ENCODE measurements at places on chromosomes 13 and 19.

GRCh38 chr13:77574096-77574495 is 38.6 kb downstream of the SCEL start:
- no peak for DNase-seq

- no peak for DNase-seq
Measured at GRCh38 chr19:42143341-42144234, 11.3 kb upstream of the POU2F2 start.

- DNase-seq = no peak
Measured at GRCh38 chr19:3433313-3433712, 47.0 kb downstream of the SMIM24 start.

GRCh38 chr13:35475212-35475959 is 1.1 kb downstream of the MAB21L1 start:
- no peak for DNase-seq

DNA sequence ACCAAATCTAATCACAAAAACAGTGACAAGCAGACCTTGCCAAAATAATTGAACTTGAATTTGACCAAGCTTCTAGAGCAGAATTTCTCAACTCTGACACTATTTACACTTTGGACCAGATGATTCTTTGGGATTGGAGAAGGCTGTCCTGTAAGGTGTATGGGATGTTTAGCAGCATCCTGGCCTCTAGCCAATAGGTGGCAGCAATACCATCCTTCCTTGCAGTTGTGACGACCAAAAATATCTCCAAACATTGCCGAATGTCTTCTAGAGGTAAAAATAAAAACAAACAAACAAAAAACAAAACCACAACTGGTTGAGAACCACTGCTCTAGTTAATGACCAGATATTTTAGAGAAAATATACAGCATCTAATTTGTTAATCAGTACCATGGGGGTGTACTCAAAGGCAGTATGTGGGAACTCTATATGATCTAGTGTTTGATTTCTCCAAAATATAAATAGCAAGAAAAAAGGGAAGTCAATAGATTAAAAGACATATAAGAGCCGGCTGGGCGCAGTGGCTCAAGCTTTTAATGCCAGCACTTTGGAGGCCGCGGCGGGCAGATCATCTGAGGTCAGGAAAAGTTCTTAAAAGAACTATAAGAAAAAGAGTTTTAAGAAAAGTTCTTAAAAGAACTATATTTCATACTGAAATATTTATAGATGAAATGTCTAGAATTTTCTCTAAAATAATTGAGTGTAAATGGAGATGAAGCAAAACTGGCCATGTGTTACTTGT is 60.9 kb upstream of the ZNF527 start:
- DNase-seq = peak; percentile 0

GRCh38 chr13:100658363-100658762 is 16.2 kb downstream of the TMTC4 start:
- no peak for DNase-seq

DNA sequence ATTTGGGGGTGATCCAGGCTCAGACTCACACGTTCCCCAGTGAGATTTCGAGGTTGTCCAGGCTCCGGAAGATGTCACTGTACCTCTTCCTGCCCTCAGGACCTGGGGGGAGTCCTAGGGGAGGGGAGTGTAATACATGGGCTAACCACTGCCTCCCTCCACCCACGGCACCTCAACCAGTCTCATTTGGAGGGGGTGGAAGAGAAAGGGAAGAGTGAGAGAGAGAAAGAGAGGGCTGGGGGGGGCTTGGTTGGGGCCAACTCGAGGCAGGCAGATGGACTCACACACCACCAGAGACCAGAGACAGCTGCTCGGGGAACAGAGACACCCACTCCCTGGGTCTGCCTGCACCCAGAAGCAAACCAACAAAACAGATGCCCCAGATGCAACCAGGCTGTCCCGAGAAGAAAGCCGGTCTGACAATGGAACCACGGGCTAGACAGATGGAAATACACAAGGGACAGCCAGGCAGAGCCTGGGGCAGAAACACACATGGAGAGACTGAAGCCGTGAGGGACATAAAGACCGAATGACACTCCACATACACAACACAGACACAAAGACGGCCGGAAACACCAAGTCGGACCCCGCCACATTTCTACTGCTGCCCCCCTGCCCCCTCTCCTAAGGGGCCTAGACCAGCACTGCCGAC is 825 bp downstream of the GMIP start:
- DNase-seq = peak; percentile 56

DNA sequence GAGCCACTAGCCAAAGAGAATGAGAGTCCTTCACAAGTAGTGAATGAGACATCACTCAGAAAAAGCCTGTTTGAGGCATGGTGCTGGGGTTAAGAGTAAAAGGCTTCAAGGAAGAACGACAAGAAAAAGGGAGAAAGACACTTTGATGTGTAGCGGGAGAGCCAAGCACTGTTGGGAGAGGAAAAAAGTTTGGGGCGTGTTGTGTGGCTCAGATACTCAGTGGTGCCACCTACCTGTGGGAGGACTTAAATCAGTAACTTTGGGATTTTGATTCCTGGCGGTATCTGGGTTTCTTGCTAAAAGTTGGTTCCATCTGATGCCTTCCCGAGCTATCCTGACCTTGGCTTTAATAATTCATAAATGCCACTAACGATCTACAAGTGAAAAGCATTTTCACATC is 12.3 kb downstream of the ELSPBP1 start:
- DNase-seq = no peak

GRCh38 chr13:23391752-23392151 is 41.8 kb downstream of the SACS start:
- no peak for DNase-seq

DNA sequence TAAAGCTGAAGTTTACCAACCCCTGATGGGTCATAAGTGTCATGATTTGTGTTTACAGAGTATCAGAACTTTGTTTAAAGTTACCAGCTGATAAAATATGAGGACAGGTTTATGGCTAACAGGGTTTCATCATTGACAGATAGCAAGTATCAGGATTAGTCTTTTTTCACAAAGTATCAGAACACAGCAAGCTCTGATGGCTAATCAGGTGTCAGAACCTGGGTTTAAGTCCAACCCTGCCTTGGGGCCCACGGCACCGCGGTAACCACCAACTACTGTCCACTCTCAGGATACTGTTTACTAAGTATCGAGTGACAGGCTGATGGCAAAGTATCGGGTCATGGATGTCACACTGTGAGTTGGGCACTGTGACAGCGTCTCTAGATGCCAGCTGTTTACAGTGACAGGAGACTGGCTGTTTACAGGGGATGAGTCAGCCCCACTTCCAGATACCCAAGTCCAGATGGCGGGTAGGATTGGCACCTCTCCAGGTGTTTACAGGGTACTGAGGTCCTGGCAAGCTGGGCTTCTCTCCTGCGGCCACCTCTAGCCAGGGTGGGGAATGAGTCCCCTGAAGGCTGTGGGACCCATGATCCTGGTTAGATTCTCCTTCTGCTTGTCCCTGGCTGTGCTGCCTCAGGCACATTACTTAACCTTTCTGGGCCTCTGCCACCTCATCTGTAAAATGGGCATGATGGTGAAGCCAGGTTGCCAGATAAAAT is 21.8 kb downstream of the ARRDC2 start:
- DNase-seq = no peak

GRCh38 chr19:11814700-11815035 is 595 bp downstream of the ZNF440 start:
- no peak for DNase-seq

- no peak for DNase-seq
Measured at GRCh38 chr13:107811233-107812013, 403.9 kb downstream of the LIG4 start.

DNA sequence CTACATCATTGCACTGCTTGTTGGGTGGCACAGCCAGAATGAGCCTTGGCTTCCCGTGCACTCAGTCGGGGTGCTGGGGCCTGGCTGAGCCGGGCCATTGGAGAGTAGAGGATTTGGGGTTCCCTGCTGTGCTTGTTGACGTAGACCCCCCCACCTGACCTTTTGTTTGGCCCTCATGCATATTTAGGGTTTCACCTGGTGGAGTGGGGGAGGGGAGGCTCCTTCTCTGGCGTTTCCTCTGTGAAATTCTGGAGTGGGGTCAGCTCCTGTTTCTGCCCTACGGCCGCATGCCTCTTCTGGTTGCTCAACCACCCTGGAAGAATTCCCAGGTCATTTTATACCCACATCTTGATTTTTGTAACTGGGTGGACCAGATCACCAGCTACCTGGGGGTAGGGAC is 82.8 kb downstream of the SIPA1L3 start:
- no peak for DNase-seq

- peak; percentile 84 for DNase-seq
Measured at GRCh38 chr19:1074544-1075283, 7.7 kb downstream of the ARHGAP45 start.

DNA sequence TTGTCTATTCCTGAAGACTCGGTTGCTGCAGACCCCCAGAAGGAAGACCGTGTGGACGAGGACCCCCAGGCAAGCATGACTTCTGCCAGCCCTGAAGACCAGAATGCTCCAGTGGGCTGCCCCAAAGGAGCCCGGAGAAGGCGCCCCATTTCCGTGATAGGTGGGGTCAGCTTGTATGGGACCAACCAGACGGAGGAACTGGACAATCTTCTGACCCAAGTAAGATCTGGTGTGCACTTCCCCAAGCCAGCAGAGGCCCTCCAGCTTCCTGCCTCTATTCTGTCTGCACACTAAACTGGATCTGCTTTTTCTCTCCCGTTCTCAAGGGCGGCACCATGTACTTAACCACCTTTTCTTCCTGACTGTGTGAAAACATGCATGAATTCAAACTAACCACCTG is 59.8 kb upstream of the C1QTNF9 start:
- DNase-seq = no peak

- DNase-seq = no peak
Measured at GRCh38 chr13:85278851-85279250, 520.4 kb downstream of the SLITRK6 start.

GRCh38 chr13:30720172-30720869 is 15.0 kb upstream of the ALOX5AP start:
- no peak for DNase-seq

DNA sequence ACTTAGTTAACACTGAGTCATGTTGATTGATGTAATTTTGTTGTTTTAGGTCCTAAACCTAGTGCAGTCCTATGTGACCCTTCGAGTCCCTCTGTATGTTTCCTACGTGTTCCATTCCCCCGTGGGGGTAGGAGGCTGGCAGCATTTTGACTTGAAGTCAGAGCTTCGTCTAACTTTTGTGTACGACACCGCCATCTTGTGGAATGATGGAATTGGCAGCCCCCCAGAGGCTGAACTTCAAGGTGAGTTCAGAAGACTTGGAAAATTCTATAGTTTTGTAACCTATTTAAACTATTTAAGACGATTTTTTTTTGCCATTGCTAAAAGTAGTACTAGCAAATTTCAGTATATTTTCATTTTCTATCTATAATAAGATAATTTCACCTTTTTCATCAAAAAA is 117.9 kb downstream of the STOML3 start:
- no peak for DNase-seq

GRCh38 chr19:1774989-1775772 is 21.9 kb downstream of the ONECUT3 start:
- no peak for DNase-seq

GRCh38 chr13:21661097-21661909 is 9.6 kb upstream of the FGF9 start:
- no peak for DNase-seq

GRCh38 chr13:52978989-52979388 is 49.6 kb upstream of the OLFM4 start:
- no peak for DNase-seq

DNA sequence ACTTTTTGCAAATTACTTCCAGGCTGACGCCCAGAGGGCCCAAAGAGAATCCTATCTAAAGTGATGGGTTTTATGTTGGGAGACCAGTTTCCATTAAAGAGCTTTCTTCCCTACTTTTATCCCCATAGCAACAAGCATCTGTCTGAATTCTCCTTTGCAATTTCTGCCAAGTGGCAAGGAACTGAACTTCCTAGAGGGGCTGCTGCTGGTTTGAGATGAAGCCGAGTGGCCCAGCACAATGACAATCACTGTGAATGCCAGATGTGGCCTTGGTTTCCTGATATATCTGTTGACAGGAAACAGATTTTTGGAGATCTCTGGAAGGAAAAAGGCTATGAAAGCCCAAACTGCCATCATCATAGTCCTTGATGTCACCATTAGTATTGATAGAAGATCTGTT is 198.6 kb downstream of the OXGR1 start:
- no peak for DNase-seq

DNA sequence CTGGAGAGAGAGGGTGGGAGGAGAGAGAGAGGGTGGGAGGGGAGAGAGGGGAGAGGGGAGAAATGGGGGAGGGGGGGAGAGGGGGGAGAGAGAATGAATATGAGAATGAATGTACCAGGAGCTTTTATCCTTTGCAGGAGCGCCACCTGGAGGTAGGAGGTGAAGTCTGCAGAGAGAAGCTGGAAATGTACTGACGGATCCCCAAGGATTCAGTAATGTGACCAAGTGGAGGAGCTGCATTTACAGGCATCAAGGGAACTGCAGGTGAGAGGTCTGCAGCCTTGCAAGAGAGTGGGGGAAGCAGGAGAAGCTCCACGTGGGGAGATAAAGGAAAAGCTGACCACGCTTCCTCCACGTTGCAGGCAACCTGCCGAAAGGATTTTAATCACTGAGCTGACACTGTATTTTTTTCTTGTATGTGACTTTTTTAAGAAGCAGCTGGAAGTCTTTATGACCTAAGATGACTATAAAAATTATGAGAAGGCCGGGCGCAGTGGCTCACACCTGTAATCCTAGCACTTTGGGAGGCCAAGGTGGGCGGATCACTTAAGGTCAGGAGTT is 33.7 kb downstream of the VSTM1 start:
- peak; percentile 29 for DNase-seq

DNA sequence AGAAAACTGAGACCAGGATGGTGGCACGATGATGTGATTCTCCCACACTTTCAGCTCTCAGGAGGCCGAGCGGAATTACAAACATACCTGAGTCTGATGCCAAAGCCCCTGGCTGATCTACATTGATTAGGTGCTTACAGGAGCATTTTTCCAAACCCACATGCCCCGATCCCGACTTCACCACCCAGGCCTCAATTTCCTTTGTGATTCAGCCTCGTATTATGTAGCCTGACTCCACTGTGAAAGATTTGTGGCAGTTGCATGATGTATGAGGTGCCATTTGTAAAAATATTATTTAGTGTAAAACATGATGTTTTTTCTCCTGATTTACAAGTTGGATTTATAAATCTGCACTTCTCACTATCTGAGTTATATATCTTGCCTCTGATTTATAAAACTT is 118.0 kb downstream of the TSHZ3 start:
- no peak for DNase-seq

GRCh38 chr19:50968716-50969412 is 527 bp downstream of the KLK6 start:
- no peak for DNase-seq

GRCh38 chr13:32969516-32969941 is 46.7 kb upstream of the KL start:
- DNase-seq = no peak

GRCh38 chr19:18202778-18203407 is 949 bp downstream of the RAB3A start:
- DNase-seq = peak; percentile 9

DNA sequence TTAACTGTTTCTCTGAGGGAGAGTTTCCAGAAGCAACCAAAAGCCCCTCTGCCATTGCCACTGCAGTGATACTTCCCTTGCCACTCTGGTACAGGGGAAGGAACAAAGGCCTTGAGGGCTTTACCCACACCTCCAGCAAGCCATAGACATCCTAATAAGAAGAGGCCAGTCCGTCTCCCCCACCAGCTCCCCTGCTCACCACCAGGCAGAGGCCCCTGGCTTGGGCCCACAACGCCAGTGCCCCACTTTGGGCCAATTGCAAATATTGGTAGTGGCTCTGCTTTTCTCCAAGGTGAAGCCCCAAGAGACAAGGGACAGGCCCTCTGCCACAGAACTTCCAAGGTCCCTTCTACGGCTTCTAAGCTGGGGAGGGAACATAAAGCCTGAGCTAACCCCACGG is 833.0 kb downstream of the DACH1 start:
- DNase-seq = no peak

GRCh38 chr19:12112701-12113100 is 27.4 kb downstream of the ZNF20 start:
- DNase-seq = peak; percentile 1
